Stimulated activated CD8-positive, alpha-beta memory T cell treated with anti-CD3 and anti-CD28 coated beads, Interleukin-4, amount 100 ng/mL, for 24 hours (primary cell): ENCODE measurements at places on chromosomes 16 and 17.

- no peak for DNase-seq
These were observed 131.1 kb downstream of the ENGASE start for GRCh38 chr17:79205688-79206205.

GRCh38 chr16:49189286-49189685, 92.4 kb downstream of the CBLN1 start:
- no peak for DNase-seq

GRCh38 chr17:56679115-56679776, 85.7 kb downstream of the NOG start:
- DNase-seq: no peak

GRCh38 chr17:80815151-80815681, 176.4 kb upstream of the CHMP6 start:
- DNase-seq: no peak

DNA sequence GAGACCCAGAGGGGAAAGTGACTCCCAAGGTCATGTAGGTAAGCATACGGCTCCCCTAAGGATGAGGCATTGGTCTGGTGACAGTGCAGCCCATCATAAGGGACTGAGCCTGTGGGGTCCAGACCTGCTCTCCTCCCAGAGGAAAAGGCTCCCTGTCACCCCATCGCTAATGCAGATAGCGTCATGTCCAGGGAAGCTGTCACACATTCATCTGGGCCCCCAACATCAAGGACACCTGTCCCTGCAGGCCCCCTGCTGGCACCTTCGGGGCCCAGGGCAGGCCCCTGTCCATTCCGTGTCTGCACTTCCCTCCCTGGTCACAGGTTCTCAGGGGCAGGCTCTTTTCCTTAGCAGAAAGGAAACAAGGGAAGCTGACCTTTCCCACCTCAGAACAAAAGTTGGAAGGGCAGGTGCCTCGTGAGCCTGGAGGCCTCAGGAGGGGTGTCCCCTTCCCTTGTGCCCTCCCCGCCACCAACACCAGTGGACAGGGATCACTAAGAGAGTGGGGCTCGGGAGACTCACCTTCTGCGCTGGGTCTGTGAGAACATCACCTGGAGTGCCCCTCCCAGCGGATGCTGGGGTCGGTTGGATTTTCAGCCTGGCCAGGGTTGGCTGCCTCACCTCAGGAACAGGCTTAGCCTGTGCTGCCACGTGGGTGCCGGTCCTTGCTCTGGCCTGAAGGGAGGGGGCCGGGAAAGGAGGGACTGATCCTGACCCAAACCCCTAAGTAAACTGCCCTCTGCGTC, 17.3 kb upstream of the LASP1NB start:
- DNase-seq: no peak

DNA sequence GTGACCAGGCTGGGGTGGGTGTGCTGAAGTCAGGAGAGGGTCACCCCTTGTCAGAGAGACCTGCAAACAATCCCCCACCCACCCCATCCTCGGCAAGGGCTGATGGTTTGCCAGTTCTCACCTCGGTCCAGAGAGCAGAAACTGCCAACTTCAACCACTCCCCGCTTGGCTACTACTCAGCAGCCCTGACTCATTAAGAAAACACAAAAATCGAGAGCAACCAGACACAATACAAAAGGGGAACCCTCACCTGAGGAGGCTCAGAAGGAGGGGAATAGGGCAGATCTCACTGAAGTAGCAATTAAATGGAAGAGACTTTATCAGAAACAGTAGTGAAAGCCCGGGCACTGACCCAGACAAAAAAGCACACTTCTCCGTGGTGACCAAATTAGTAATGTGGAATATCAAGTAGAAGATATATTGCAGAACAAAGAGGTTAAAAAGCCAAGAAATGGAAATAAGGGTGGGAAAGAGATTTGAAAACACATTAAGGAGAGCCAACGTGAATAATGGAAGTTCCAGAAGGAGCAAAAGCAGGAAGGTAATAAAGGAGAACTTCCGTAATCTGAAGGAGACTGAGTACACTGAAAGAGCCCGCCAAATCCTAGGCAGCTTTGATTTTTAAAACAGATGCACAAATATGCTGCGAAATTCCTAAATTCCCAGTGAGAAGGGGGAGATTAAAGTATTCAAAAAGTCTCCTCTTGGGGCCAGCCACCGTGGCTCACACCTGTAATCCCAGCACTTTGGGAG, 23.6 kb downstream of the CENPV start:
- DNase-seq: no peak

DNA sequence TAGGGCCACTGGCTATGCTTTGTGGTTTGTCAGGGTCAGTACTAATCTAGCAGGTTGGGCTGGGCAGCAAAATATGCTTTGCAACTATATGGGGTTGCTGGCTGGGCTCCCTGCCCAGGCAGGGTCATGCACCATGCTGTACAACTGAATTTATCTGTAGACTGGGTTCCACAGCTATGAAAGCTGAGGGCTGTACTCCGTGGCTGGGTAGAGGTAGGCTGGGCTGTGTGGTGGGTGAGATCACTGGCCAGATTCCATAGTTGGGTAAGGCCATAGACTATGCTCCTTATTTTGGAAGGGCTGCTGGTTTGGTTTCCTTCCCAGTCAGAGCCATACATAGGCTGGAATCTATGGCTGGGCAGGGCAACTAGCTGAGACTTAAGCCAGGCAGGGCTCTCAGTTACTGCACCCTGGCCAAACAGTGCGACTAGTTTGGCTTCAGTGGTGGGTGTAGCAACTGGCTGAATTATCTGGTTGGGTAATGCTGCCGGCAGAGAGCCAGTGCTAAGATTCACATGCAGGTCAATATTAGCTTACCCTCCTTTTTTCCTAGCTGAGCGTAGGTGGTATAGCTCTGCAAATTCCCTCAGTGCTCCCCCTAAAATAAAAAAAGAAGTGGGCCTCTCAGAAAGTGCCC, 769.1 kb upstream of the CDH8 start:
- no peak for DNase-seq
